NCI-H1930 (cell line): ENCODE measurements at places on chromosomes 2 and 18.
A peak's percentile ranks its signal among the peaks of the same experiment; 100 is the strongest.

DNA sequence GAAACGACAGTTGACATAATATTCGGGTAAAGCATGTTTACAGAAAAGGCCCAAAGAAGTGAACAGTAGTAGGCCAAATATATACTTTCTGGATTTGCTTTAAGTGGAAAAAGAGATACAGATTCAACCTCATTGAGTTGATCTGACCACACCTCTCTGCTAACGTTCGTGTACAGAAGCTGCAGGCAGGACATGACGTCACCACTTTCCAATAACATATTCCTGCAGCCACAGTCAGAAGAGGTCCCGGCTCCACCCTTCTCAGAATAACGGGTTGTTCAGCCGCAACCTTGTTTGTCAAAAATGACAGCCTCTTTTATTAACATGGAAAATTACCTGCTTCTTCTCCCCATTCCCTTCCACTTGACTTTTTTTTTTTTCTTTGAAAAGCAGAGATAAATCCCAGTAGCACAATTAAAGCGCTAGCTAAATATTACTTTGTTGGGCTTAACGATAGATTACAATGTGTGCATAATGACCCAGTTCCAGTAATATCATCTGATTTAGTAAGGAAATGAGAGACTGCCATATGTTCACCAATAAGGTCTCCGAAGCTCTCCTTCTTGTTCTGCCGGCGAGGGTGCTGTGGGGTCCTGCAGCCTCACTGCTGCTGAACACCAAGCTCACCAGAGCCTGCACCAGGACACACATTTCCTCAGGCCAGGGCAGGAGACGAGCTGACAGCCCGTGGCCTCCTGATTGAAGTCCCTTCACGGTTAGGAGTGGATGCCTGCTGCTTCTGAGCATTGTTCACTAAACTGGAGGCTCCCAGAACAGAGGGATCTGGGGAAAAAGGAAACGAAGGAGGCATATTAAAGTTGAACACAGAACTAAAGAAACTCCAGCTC lies 451.0 kb upstream of the SALL3 start:
- no peak for DNase-seq

- no peak for DNase-seq
Measured at GRCh38 chr18:11974741-11975325, 6.5 kb upstream of the IMPA2 start.

- no peak for DNase-seq
Measured at GRCh38 chr2:127056631-127057370, 50.2 kb downstream of the BIN1 start.

DNA sequence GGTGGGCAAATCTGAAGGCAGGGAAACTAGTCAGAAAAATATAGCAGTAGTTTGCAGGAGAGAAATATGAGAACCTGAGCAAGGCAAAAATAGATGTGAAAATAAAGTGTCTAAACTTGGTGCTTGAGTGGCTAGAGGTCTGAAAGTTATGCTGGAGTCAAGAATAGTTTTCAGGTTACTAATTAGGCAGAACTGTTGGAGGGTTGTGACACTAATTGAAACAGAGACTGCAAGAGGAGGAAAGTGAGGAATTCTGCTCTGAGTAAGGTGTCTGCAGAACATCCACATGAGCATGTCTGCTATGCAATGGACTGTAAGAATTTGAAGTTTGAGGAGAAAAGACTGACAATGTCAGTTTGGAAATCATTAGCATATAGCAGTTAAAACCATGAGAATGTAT lies 444.0 kb upstream of the LRRTM1 start:
- no peak for DNase-seq

- peak; percentile 68 for DNase-seq
Measured at GRCh38 chr2:237474931-237475703, 11.9 kb upstream of the MLPH start.

- DNase-seq, result no peak
Measured at GRCh38 chr2:10772201-10772867, 40.3 kb downstream of the PDIA6 start.

DNA sequence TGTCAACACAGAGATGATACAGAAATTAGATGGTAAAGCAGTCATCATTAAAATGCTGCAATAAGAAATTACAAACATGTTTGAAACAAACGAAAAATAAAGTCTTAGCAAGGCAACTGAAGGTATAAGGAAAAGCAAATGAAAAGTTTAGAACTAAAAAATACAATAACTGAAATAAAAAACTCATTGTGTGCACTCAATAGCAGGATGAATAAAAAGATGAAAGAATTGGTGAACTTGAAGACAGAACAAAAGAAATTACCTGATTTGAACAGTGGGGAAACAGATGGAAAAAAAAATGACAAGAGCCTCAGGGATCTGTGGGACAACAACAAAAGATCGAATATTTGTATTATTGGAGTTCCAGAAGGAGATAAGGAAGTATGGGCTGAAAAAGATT lies 46.5 kb downstream of the TSN start:
- DNase-seq, result no peak

DNA sequence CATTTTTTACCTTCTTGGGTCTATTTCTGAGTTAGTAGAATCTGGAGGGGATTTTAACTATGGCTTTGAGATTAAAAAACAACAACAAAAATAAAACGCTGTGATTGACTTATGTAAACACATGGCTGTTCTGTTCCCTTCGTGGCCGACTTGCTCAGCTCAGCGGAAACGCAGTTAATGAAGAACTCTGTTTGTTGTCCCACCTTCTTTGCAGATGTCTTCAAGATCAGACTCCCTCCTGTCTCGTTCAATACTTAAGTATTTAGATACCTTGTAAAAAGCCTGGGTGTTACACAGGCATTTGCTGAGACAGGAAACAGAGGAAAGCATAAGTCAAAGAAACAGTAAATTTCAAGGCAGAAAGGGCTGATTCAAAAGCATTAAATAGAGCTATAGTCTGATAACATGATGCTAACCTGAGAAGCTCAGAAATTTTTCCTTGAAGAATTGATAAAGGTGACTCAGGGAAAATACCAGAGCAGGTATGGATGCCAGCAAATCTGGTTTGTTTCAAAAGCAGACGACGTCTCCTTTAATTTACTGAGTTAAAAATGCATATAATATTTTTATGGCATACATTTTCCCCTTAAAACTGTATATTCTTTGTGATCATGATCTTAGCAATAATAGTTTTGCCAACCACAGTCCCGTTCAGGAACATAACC lies 21.7 kb upstream of the POLI start:
- DNase-seq, result no peak

GRCh38 chr2:235004329-235004903 lies 52.6 kb downstream of the SH3BP4 start:
- DNase-seq, result no peak
